HFFc6 (cell line): ENCODE measurements at places on chromosomes 2 and 18.

- no peak for DNase-seq
These were observed 513.0 kb upstream of the MYT1L start for GRCh38 chr2:2843969-2844548.

- DNase-seq: peak; percentile 45
These were observed 113.9 kb upstream of the LTBP1 start for GRCh38 chr2:32832821-32833220.

- peak; percentile 52 for DNase-seq
These were observed 17.9 kb downstream of the CAPN10 start for GRCh38 chr2:240604291-240604938.

DNA sequence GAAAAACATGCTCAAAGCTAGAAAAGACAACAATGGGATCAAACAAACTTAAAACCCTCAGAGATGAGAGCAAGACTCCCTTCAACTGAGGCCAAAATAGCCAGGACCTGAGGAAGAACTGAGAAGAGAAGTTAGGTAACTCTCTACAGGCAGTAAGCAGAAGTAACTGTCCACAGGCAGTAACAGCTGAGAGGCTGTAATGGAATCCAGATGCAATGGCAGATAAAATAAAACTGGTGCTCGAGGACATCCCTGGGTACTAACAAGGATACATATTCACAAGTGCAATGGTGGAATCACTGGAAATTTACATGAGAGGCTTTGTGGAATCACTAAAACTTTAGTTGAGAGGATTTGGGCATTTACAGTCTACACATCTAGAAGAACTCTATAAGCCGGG lies 30.4 kb upstream of the C2orf66 start:
- no peak for DNase-seq

- DNase-seq: no peak
These were observed 1.5 kb downstream of the DDX18 start for GRCh38 chr2:117815946-117816345.

- DNase-seq: no peak
These were observed 5.1 kb upstream of the PPIG start for GRCh38 chr2:169579044-169579443.

DNA sequence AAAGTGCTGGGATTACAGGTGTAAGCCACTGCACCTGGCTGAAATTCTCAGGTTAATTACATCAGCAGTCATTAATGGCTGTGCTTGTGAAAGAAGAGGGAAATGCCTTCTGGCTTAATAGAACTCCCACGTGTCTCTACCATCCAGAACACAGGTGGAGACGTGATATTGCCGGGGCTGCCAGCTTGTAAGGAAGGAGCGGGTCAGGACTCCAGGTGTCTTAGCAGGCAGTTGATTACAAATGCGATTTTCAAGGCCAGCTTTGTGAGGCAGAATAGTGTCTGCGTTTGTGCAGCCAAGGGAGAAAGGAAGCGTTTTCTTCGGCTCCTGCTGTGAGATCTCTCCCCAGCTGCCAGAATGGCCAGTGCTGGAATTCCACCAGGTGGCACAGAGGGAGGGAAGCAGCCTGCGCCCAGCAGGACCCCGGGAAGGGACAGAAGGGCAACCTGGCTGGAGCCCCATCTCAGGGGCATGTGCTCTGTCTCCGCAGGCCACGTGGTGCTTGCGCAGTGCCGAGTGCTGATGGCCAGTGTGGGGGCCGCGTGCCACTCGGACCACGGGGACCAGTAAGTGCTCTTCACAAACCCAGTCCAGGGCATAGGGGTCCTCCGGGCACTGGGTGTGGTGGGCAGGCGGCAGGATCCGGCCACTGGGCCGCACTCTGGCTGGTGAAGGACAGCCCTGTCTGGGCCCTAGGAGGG lies 3.7 kb upstream of the ESPNL start:
- DNase-seq: no peak

DNA sequence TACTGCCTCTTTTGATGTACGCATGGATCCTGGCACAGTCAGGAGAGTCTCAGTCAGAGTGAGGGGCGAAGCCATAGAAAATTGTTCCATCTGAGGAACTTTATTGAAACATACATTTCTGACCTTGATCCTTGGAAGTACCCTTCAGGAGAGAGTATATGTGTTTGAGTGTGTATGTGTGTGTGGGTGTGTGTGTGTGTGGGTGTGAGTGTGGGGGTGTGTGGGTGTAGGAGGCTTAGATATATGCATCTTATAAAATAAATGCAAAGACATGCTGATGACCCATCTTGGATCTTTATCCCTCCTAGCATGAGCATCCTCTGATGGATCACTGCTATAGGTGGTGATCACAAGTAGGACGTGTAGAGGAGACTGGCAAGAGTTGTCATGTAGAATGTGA lies 93.5 kb downstream of the SETBP1 start:
- DNase-seq: no peak

- DNase-seq: no peak
These were observed 291.4 kb downstream of the TGIF1 start for GRCh38 chr18:3741333-3741732.

- DNase-seq: peak; percentile 3
These were observed 75.6 kb upstream of the TTN start for GRCh38 chr2:178882666-178883440.

DNA sequence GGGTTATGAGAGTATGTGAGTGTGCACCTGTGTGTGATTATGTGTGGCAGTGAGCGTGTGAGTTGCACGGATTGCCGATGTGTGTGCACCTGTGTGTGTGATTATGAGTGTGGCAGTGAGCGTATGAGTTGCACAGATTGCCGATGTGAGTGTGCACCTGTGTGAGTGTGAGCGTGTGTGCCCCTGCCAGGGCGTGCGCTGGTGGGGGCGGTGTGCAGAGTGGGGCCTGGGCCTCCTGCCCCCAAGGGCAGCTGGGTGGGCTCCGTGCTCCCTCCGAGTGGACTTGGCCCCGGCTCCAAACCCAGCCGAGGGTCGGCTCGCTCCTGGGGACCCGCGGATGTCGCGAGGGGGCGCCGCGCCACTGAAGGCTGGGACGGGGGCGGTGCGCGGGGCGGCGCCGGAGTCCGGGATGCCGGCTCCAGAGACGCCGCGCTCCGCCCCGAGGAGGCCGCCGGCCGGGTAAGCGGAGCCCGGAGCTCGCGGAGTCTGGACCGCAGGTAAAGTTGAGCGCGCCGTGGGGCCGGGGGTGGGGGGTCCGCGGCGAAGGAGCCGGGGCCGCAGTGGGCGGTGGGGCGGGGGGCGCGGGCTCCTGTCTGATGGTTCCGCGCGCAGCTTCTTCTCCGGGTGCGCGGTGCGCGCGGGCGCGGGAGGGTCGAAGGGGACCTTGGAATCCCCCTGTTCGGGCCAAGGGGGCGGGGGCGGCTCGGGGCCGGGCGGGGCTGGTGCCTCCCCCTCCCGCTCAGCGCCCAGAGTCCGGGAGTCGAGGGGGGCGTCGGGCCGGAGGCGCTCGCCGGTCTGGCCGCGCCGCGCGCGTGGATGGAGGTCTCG lies at the start of gene KCNG2:
TSS of gene KCNG2 (plus strand) at position 421 of the 828 bp plus-strand sequence. CDS start 65,730 bp downstream, outside the sequence.
- DNase-seq: no peak

GRCh38 chr2:45342-46130 lies 769 bp downstream of the FAM110C start:
- no peak for DNase-seq

DNA sequence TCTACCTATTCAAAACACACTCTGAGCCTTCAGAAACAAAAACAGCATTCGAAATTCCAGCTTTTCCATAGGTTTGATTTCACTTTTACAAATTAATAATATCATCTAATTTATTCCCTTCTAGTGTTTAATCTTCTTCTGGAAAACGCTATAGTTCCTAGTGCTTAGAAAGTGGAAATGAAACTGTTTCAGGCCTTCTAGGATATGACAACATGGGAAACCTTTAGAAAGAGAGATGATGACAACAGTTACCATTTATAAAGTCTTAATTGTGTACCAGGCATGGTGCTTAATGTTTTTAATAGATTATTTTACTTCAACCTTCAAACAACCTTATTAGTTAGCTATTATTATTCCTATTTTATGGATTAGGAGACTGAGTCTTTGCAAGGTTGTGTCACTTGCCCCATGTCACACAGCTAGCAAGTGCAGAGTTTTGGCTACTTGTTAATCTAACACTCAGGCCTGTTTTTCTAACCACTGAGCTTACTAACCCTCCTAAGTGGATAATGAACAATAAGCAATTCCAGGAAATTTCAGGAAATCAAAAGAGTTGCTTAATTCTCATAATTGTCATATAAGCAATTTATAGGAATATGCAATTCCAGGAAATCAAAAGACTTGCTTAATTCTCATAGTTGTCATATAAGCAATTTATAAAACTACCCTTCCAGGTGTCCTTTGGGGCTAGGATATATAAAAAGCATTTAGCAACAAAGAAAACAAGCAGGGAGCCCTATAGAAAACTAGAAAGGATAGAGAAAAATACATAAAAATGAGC lies 206.0 kb downstream of the ZNF521 start:
- DNase-seq: no peak

GRCh38 chr2:47636176-47636575 lies 146.8 kb upstream of the MSH6 start:
- DNase-seq: no peak

DNA sequence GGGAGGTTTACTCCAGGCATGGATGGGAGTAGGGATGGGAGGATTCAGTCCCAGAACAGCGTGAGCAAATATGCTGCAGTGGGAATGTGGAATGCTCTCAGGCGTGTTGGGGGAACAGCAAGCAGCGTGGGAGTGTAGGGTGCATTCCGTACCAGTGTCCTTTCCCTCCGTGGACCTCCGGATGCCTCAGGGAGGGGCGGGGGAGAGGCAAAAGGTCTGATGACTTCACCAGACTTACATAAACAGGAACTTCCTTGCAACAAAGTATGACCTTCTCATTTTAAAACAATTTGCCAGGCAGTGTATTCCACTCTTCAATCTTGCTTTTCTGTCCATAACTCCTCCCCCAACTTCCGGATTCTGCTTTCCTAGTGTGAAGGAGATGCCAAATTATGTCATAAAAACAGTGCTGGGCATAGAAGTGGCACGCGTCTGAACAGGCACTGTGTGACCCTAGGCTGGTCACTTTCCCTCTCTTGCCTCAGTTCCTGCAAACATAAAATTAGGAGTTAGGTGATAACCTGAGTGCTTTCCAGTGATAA lies 36.9 kb downstream of the RPL37A start:
- DNase-seq: peak; percentile 88

- peak; percentile 53 for DNase-seq
These were observed 36.9 kb upstream of the BMPR2 start for GRCh38 chr2:202339071-202339870.

- DNase-seq: no peak
These were observed 155.5 kb downstream of the ZFP36L2 start for GRCh38 chr2:43070676-43071502.

- DNase-seq: no peak
These were observed 365.2 kb downstream of the ZNF521 start for GRCh38 chr18:24986666-24987302.

DNA sequence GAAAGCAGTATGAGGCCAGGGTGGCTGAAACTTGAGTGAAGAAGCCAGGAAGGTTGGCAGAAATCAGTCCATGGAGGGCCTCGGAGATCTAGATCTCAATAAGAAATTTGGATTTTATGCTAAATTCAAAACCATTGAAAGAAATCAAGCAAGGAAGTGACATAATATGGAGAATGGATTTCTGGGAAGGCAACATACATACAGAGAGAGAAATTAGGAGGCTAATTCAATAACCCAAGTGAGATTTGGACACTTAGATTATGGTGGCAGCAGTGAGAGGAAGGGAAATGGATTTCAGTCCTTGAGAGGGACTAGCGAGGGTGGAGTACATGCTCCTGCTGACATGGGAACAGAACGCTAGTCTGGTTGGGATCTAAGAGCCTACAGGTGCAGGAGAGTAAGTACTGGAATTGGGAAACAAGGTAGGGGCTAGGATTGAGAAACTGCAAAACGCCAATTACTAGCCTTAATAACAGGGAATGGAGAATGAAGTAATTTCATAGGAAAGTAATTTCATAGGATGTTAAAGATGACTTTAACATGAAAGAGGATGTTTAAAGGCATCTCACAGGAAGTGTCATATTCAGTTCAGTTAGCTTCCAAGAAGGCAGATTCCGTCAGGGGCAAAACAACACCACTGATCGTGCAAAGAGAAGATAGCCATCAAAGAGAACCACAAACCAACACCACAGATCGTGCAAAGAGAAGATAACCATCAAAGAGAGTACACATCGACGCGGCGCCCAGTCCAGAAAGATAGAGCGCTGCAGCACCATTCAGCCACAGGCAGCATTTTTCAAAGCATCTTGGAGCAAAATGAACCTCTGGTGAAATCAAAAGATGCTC lies 27.2 kb downstream of the CDKL4 start:
- no peak for DNase-seq

GRCh38 chr2:175366815-175367214 lies 185.3 kb upstream of the ATP5MC3 start:
- peak; percentile 33 for DNase-seq

DNA sequence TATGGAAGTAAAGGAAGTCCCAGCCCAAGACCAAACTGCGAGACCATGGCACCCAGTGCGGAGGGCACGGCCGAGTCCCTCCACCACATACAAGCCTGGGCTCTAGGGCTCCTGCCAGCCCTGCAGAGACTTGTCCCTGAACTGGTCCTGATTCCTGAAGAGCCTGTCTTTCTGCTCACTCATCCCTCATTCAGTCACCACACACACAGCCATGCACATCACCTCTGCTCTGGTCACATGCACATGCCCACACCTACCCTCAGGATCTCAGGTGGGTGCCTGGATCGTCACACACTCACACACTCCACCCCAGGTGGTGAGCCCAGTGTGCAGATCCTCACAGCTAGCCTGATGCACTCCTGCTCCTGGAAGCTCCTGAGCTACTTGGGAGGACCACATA lies 71.4 kb upstream of the LAPTM4A start:
- DNase-seq: no peak

DNA sequence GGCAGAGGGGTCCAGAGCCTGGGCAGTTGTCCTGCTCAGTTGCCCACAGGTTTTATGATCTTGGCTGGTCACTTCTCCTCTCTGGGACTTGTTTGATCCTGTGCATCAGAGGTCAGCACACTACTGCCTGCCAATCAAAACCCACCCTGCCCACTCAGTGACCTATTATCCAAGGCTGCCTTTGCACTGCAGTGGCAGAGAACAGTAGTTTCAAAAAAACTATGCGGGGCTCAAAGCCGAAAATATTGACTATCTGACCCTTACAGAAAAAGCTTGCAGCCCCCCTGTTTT lies 218.2 kb downstream of the CYP26B1 start:
- DNase-seq: no peak

GRCh38 chr2:727071-727470 lies 49.9 kb upstream of the TMEM18 start:
- DNase-seq: no peak

- no peak for DNase-seq
These were observed 63.1 kb downstream of the CAB39 start for GRCh38 chr2:230775737-230776136.

- DNase-seq: no peak
These were observed 41.9 kb downstream of the TACR1 start for GRCh38 chr2:75157435-75157834.

- no peak for DNase-seq
These were observed 34.4 kb upstream of the ROCK1 start for GRCh38 chr18:21146016-21146415.

- no peak for DNase-seq
These were observed 22.7 kb downstream of the TMEM87B start for GRCh38 chr2:112077814-112078213.

GRCh38 chr2:150916467-150917396 lies 344.9 kb downstream of the RBM43 start:
- peak; percentile 60 for DNase-seq

- DNase-seq: peak; percentile 54
These were observed 884.8 kb downstream of the EPHA4 start for GRCh38 chr2:220687231-220687843.

- DNase-seq: no peak
These were observed 1276.1 kb upstream of the FAM98A start for GRCh38 chr2:34875091-34875745.
